ENCODE measurements at places on chromosomes 3 and 15. TPM values are rescaled to one million over a fixed set of nuclear protein-coding genes. Genes with fewer than 3 reads are reported as not detected.

MEX3B gene
- total RNA-seq: 3.3 TPM

DNA sequence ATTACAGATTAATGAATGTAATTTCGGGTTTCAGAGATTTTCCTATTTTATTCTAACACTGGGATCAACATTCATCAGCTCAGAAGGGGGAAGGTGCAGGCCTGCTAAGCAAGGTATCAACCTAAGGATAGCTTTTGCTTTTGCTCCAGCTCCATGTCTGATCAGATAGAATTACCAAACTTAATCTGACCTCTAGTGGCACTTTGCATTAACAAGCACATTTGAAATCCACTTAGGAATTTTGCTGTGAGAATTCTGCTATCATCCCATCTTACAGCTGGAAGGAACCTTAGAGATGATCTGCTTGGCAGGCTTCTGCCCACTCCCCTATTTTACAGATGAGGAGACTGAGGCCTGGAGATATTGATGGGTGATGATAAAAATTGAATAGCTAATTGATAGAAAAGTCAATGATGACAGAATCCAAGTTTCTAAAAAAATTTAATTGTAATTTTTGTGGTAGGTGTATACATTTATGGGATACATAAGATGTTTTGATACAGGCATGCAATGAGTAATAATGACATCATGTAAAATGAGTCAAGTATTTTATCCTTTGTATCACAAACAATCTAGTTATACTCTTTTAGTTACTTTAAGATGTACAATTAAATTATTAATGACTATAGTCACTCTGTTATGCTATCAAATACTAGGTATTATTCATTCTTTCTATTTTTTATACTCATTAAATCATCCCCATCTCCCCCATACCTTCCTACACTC is 209.2 kb upstream of the ZPLD1 start:
- no peak for DNase-seq

DNA sequence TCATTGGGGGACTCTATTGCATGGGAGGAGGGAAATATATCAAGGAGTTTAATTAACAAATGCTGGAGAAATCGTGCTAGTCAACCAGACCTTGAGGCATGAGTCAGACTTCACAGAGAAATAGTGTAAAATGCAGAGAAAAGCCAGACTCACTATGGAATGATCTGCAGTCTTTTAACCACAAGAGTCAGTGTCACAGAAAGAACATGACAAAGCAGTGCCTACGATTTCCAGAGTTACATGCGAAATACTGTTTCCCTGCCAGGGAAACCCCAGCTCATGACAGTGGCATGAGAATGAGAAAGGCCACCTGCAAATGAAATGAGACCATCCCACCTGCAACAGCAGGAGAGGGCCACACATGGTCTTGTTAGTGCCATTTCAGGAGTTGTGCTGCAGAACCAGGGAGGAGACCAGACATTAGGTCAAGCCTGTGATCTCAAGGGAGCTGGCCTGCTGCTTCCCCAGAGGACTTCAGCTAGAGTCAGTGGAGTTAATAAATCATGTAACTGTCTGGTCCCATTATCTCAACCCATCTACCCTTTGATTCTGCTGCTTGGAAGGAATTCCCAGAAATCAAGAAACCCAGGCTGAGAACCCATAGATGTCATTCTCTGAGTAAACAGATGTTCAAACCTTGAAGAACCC is 79.0 kb downstream of the ERC2 start:
- DNase-seq: no peak

- no peak for DNase-seq
Measured at GRCh38 chr15:101709466-101709865, 14.8 kb downstream of the TARS3 start.

- no peak for DNase-seq
Measured at GRCh38 chr3:109265295-109265694, 51.0 kb downstream of the DPPA2 start.

GRCh38 chr3:167930453-167930852 is 165.3 kb downstream of the GOLIM4 start:
- no peak for DNase-seq

DNA sequence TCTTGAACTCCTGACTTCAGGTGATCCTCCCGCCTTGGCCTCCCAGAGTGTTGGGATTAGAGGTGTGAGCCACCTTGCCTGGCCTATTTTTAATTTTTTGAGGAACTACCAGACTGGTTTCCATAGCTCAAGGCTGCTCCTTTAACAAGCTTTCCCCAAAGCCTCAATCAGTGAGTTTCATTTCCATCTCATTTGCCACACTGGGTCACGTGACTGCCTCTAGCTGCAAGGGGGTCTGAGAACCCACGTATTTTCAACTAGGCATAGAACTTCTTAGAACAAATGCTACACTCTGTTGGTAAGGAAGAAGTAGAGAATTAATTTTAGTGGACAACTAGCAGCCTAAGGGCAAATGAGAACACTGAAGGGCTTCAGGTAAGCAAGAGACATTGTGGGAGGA is 3.1 kb upstream of the CD276 start:
- no peak for DNase-seq

GRCh38 chr3:127079211-127079610 is 96.3 kb downstream of the PLXNA1 start:
- DNase-seq: peak; percentile 42

DNA sequence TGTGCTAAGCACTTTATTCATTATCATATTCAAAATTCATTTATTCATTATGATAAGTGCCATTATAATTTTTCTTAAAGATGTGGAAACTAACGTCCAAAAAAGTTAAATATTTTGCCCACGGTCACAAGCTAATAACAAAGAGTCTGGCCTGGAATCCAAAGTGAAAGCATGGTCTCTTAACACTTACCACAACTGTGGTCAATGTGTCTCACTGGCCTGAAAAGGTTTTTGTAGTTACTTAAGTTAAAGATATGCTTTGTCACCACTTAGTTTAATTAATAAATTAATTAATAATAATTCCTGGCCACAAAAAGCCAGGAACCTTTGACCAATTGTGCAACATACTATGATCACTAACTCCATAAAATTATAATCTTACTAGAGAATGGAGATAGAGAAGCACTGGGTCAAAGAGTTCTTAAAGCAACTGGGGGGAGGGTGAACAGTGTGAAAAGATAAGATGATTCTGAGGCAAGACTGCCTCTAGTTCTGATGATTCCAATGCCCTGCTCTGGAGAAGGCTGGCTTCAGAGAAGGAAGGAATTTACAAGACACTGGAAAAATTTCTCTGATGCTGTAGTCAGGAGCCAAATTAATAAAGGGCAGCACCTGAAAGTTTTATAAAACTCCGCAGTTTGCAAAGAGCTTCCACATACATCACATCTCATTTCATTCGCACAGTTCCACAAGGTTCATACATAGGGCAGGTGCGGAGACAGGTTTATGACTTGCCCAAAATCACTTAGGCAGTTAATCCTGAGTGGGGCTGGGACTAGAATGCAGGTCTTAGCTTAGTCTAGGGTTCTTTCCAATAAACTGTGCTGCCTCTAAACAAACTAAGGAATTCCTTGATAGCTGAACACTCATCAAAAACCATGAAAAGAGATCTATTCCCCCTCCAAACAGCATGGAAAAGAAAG is 32.5 kb downstream of the NPTN start:
- no peak for DNase-seq

DNA sequence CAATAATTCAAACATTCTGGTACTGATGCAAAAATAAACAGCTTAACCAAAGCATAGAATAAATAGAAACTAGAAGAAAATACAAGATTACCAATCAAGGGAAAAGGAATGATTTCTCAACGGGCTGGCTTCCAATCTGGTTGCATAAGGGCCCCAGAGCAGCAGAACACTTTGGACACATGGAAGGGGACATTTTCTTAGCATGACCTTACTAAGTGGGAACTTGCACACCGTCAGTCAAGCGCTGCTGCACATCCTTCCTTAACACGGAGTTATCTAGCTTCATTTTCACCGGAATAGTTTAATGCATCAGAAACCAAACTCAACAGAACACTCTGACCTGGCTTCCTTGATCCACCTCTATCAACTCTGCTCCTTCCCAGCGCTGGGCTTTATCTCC is 388.5 kb downstream of the VPS13C start:
- DNase-seq: no peak
